Caco-2 (cell line): ENCODE measurements at places on chromosomes 2 and 18.
A peak's percentile ranks its signal among the peaks of the same experiment; 100 is the strongest.

GRCh38 chr2:144605231-144605840 is 85.4 kb upstream of the ZEB2 start:
- DNase-seq, result no peak
- no peaks in the 10 kb centered on the region for H3K36me3 ChIP-seq
- H3K27ac ChIP-seq, result no peak overlapping the region
- no peaks in the 10 kb centered on the region for H3K27me3 ChIP-seq
- H3K4me3 ChIP-seq, result no peak overlapping the region
- H3K4me1 ChIP-seq, result no peaks in the 10 kb centered on the region

DNA sequence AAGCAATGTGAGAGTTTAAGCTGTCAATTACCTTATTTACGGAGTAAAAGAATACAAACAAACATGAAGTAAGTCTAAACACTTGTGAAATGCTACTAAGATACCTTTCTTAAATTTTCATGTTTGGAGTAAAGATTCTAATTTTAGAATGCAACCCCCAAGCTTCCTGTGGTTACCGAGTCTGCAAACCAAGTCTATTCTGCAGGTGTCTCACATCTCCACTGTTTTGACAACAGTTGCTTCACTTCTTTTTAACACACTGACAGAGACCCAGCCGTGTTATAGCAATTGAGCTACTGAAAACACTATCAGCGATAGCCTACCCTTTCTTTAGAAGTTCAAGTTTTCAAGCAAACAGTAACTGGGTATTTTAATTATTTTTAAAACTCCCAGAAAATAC is 608.3 kb downstream of the ERBB4 start:
- no peaks in the 10 kb centered on the region for H3K36me3 ChIP-seq
- no peak for DNase-seq
- no peaks in the 10 kb centered on the region for H3K27me3 ChIP-seq
- no peaks in the 10 kb centered on the region for H3K4me1 ChIP-seq

DNA sequence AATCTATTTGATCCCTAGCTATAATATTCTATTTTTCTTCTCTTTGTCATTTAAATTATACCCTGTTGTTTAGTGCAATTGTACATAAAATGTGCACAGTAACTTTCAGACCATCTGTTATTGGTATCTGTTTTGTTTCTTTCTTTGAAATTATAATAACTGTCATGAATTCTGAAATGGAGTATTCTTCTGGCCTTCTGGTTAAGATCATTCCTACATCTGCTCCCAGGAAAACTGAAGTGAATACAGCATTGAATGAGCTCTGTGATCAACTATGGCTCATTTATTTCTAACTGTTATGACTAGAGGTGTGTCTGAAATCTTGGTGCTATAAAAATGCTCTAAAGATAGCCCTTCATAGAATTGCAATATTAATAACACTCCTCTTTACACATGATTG is 788.4 kb upstream of the TMEFF2 start:
- H3K36me3 ChIP-seq, result no peaks in the 10 kb centered on the region
- no peak for DNase-seq
- H3K4me1 ChIP-seq, result no peaks in the 10 kb centered on the region
- no peaks in the 10 kb centered on the region for H3K27me3 ChIP-seq
- H3K4me3 ChIP-seq, result no peak overlapping the region

- no peak overlapping the region for H3K4me3 ChIP-seq
- DNase-seq, result no peak
- H3K27ac ChIP-seq, result no peak overlapping the region
Measured at GRCh38 chr2:42754021-42754775, 9.7 kb downstream of the OXER1 start.

DNA sequence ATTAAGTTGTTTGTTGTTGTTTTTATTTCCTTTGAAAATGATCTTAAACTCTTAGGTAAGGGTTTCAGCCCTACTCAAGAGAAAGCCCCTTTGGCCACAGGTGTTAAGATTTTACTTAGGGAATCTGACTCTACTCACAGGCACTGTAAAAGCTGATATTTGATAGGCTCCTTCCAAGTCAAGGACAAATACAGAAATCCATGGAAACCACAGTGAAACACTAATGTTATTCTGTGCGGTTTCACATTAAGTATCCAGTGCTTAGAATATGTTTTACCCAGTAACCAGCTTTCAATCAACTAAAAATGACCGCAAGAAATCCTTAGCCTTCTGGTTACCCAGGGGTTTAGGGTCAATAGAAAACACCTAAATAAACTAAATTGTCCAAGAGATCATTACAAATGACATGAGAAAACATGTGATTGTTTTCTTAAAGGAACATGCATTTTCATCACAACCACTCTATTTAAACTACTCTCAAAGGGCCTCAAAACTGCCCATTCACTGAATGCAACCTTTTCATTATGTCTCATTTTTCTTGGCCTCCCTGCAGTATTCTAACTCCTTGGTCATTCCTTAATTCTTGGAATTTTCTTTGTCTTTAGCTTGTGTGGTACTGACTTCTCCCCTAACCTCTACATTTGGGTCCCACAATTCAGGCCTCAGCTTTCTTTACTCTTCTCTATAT is 56.0 kb downstream of the CDH2 start:
- no peak for DNase-seq
- no peaks in the 10 kb centered on the region for H3K4me1 ChIP-seq
- no peak overlapping the region for H3K4me3 ChIP-seq
- no peaks in the 10 kb centered on the region for H3K27me3 ChIP-seq
- H3K36me3 ChIP-seq, result no peaks in the 10 kb centered on the region

GRCh38 chr2:218781691-218782527 is at the start of gene CYP27A1:
TSS of gene CYP27A1 (plus strand) at chr2:218782147. CDS start at chr2:218782183, 36 bp downstream.
- H3K36me3 ChIP-seq, result no peaks in the 10 kb centered on the region
- no peaks in the 10 kb centered on the region for H3K27me3 ChIP-seq
- peak; percentile 74 for DNase-seq
- peak within 1 kb of the TSS; percentile 35 for H3K4me3 ChIP-seq

- no peaks in the 10 kb centered on the region for H3K4me1 ChIP-seq
- H3K4me3 ChIP-seq, result no peak overlapping the region
- H3K36me3 ChIP-seq, result no peaks in the 10 kb centered on the region
- H3K27me3 ChIP-seq, result no peaks in the 10 kb centered on the region
- no peak for DNase-seq
Measured at GRCh38 chr2:85462322-85462721, 43.8 kb downstream of the SH2D6 start.
